Stimulated activated CD8-positive, alpha-beta memory T cell treated with anti-CD3 and anti-CD28 coated beads, Interleukin-7, amount 100 ng/mL, for 48 hours (primary cell): ENCODE measurements at places on chromosomes 13 and 19.

- no peak for DNase-seq
Observed at GRCh38 chr19:14148751-14149410, 12.5 kb upstream of the ASF1B start.

GRCh38 chr13:92473765-92474475, 752.7 kb upstream of the GPC6 start:
- no peak for DNase-seq

GRCh38 chr13:46010148-46010547, 42.4 kb downstream of the ZC3H13 start:
- DNase-seq = no peak

DNA sequence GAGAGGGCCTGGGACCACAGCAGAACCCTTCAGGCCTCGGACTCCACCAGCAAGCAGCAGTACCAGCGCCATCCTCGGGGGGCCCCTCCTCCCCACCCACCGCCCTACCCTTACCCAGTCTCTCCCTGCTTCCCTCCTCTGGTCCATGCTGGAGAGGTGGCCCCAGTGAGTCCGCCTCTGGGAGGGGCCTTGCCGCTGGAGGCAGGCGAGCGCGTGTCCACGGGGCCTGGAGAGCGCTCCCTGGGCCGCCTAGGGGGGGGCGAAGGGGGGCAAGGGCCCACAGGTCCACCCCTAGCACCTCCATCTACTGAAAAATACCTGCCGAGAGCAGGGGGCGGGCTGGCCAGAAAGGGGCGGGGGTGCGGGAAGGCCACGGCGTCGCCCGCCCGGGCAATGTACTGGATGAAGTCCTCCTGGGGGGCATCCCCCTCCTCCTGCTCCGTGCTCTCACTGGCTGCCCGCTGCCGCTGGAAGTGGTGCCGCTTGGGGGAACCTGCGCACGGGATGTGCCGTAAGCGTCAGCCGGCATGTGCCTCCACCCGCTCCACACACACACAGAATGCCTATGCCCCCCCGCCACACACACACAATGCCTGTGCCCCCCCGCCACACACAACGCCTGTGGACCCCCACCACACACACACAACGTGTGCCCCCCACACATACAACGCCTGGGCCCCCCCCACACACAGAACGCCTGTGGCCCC, 6.9 kb downstream of the CBARP start:
- DNase-seq = no peak

GRCh38 chr13:101661839-101662238, 209.4 kb downstream of the ITGBL1 start:
- no peak for DNase-seq

- no peak for DNase-seq
Observed at GRCh38 chr19:17339088-17339741, 1.9 kb downstream of the GTPBP3 start.

DNA sequence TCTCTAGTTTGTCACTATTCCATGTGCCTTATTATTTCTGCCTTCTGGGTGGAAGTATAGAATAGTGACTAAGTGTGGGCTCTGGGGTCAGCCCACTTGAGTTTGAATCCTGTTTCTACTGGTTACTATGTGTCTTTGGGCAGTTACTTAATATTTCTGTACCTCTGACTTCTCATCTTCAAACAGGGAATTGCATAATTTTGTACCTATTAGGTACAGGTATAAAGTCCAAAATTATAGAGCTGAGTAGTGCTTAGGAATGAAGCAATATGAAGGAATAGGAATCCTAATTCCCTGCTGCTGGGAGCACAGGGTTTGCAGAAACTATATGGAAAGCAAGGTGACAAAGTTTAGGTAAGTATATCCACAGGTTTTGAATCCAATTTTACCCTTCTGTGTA, 564.5 kb downstream of the GPC5 start:
- DNase-seq = no peak

GRCh38 chr13:65915195-65915594, 1314.9 kb downstream of the PCDH9 start:
- no peak for DNase-seq

DNA sequence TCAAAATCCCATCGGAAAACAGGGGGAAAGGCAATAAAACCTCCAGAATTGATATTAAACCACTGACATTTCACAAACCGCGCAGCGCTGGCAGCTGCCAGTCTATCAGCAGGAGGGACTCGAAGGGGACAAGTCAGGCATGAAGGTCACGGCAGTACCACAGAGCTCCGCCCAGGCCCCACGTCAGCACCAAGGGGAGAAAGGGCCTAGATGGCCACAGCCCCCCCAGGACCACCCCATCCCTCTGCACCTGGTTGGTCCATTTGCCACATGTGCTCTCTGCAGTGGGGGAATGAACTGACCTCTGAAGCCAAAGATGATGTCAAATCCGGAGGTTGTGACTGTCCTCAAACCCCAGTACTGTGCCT, 9.5 kb upstream of the VSTM2B start:
- no peak for DNase-seq

DNA sequence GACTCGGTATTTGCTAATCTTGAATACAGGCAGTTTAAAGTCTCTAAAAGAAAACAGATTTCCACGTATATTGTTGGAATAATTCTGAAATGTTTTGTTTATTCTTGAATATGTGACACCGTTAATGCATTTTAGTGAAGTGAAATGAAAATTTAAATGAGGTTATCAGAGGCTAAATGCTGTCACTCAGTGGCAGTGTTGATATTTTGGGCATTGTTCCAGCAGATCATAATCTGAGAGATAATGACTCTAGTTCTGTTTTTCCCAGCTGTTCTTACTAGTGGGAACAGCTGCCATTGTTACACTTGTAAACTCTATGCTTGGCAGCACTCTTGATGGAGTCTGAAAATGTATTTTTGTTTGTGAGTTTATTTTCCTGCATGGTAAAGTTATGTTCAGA, 365.6 kb upstream of the SLC10A2 start:
- DNase-seq = no peak

DNA sequence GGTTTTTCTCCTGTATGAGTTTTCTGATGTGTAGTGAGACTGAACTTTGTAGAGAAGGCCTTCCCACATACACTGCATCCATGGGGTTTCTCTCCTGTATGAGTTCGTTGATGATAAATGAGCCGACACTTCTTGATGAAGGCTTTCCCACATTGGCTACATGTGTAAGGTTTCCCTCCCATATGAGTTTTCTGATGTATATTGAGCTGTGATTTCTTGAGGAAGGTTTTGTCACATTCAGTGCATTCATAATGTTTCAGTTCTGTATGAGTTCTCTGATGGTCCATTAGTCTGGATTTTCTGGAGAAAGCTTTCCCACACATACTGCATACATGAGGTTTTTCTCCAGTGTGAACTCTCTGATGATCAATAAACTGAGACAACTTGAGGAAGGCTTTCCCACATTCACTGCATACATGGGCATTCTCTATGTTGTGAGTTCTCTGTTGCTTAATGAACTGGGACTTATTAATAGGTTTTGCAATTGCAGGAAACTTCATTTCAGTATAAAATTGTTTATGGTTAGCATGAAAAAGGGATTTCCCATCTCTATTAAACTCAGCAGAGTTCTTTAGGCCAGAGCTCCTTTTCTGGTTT, 7.5 kb upstream of the ZNF350 start:
- DNase-seq = no peak

DNA sequence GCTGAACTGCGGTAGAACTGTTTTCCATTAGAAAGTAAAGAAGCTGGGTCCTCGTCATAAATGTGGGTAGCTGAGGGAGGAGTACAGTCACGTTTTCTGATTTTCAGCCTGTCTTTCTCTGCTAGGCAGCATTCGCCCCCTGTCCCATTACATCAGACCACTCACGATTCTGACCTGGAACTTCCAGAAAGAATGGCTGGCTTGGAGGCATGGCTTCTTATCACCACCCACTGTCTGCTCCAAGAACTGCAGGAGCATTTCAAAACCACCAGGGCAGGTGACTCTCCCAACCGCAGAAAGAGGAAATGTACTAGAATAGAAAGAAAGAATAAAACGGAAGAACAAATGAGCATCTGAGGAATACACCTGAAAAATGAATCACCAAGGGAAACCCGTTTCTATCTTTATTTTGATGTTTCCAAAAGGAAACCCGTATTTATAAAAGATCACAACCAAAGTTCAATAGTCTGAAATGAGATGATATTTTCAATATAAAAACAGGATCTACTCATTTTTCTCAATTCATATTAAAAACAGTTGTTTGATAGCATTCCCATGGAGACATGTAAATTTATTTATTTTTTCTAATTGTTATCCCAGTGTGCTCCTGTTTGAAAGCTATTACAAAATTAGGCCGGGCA, 22.1 kb upstream of the POMP start:
- DNase-seq = peak; percentile 47

- DNase-seq = no peak
Observed at GRCh38 chr19:48659768-48660167, 13.0 kb downstream of the NTN5 start.

GRCh38 chr19:45820413-45821102, 5.5 kb upstream of the RSPH6A start:
- DNase-seq = no peak

- no peak for DNase-seq
Observed at GRCh38 chr13:60944016-60944415, 471.6 kb downstream of the PCDH20 start.

- peak; percentile 69 for DNase-seq
Observed at GRCh38 chr19:38769635-38770211, 3.6 kb downstream of the LGALS7 start.

DNA sequence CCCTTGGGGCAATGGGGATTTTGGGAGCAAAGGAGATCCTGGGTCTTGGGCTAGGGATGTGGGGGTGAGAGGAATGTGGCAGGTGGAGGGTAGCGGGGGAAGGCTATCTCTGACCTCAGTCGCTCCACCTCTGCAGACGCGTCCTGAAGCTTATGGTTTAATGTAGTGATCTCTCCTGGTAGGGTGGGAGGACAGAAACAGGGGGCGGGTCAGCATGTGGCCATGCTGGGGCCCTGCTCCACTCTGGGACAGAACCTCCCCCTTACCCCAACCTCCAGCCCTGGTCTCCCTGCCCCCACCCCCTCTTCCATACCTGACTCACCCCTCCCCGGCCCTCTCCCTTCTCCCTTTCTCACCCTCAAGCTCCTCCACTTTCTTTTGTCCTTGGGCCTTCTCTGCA, 1.4 kb downstream of the BST2 start:
- no peak for DNase-seq

- DNase-seq = no peak
Observed at GRCh38 chr19:48836089-48837017, at the start of gene HSD17B14. HSD17B14 (minus strand) TSS chr19:48836491; CDS start chr19:48836411, 80 bp downstream.

DNA sequence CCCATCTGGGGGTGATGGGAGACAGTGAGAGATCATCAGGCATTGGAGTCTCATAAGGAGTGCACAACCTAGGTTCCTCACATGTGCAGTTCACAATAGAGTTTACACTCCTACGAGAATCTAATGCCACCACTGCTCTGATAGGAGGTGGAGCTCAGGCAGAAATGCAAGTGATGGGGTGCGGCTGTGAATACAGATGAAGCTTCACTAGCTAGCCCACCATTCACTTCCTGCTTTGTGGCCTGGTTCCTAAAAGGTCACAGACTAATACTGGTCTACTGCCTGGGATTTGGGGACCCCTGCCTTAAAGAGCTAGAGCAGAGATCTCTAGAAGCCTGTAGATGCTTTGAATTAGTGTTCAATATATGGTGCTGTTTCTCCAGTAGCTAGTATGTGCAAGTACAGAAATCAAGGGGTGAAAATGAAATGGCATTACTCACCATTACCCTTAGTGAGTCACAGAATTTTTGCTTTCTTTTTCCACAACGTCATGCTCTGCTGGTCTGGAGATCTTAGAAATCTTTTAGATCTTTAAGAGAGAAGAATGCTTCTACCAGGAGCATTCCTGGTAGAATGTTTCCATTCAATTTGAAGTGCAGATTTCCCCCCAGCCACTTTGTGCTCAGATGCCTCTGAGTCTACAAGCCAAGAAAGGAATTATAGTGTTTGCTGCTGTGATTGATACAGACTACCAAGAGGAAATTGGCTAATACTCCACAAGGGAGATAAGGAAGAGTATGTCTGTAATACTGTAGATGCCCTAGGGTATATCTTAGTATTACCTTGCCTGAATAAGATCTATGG, 2301.2 kb downstream of the PCDH9 start:
- no peak for DNase-seq

- no peak for DNase-seq
Observed at GRCh38 chr19:55675661-55676354, 782 bp downstream of the EPN1 start.

- no peak for DNase-seq
Observed at GRCh38 chr19:49852631-49853126, 1.7 kb downstream of the PTOV1 start.

GRCh38 chr13:113786262-113786841, 27.3 kb downstream of the TMEM255B start:
- DNase-seq = no peak

DNA sequence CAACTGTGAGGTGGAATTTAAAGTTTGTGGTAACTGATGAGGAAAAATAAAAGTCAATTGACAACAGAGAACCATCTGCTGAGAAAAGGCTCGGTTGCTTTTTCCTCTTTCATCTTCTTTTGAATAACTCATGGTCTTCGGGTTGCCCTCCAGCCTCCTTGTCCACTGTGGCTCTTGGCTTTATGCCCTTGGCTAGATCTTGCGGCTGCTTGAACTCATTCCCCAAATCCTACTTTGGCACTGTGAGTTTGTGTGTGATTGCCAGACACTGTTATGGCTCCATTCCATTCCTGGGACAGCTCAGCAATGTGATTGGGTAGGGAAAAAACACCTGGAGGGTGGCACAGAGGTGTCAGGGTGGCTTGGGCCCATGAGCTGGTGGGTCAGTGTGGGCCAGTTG, 387.4 kb downstream of the DLEU7 start:
- no peak for DNase-seq

GRCh38 chr13:31049083-31049482, 112.6 kb downstream of the HSPH1 start:
- no peak for DNase-seq

- no peak for DNase-seq
Observed at GRCh38 chr13:50189450-50189849, 174.2 kb downstream of the KCNRG start.

GRCh38 chr13:78020861-78021260, 102.2 kb upstream of the EDNRB start:
- no peak for DNase-seq

DNA sequence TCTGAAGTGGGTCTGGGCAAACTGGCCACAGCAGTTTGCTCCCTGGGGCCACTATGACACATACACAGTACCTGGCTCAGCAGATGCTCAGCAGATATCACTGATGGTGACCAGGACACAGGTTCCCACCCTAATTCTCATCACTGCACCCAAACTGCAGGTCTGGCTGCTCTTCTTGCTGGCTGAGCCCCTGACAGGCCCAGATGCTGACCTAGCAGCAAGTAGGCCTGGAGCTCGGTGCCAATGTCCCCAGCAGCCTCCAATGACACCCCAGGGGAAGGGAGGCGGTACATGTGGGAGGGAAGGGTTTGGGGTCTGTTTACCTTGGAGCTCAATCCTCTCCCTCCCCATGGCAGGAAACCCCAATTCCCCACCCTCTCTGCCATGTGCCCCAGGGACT, 5.1 kb downstream of the UBE2S start:
- no peak for DNase-seq

DNA sequence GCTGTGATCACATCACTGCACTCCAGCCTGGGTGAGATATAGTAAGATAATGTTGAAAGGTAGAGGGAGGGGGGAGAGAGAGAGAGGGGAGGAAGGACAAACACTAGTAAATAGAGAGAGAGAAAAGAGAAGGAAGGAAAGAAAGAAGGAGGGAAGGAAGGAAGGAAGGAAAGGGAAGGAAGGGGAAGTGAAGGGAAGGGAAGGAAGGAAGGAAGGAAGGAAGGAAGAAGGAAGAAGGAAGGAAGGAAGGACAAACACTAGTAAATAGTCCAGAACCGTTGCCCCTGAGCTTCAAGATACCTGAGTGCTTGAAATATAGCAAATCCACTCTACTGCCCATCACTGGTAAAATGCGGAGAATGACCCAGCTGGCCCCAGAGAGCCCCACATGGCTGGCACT, 156.5 kb upstream of the ZNF507 start:
- DNase-seq = no peak

GRCh38 chr13:23987331-23987894, 90.1 kb upstream of the C1QTNF9B start:
- no peak for DNase-seq
